ENCODE measurements at places on chromosomes 3 and 15.

- DNase-seq = no peak
Measured at GRCh38 chr3:14474363-14475081, 65.6 kb downstream of the GRIP2 start.

DNA sequence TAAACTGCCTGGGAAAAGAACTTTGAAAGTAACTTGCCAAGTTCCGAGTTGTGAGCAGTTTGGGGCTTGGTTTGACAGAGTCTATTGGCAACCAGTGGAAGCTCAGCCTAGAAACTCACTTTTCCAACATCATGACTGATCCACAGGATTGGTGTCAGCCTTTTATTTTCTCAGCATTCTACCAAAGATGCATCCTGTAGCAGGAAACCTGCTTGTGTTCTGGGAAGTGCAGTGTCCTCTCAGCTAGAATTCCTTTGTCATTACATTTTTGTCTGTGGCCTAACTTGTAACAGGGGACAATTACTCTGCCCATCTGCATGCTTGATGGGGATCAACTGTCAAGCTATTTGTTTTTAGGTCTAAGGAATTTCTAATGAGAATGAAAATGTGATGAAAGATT lies 116.7 kb upstream of the LMOD3 start:
- no peak for DNase-seq

GRCh38 chr3:70010346-70010745 lies 10.8 kb downstream of the SAMMSON start:
- no peak for DNase-seq

GRCh38 chr3:14900881-14901873 lies 46.2 kb upstream of the NR2C2 start:
- DNase-seq = no peak

DNA sequence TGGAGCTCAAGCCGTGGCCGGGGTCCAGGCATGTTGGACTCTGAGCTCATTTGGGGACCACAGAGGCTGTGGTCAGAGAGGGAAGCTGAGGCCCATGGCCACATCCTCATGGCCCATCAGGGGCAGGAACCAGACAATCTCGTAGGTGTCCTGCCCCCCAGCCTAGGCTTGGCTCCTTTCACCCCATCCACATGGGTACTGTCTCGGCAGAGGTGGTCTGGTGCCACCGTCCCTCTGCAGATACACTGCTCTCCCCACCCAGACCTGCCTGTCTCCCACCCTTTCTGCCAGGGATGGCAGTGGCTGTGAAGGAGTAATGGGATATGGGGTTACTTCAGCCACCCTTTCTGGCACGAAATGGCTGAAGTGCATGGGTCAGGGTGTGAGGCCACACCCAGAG lies 7.9 kb downstream of the PRSS50 start:
- no peak for DNase-seq

DNA sequence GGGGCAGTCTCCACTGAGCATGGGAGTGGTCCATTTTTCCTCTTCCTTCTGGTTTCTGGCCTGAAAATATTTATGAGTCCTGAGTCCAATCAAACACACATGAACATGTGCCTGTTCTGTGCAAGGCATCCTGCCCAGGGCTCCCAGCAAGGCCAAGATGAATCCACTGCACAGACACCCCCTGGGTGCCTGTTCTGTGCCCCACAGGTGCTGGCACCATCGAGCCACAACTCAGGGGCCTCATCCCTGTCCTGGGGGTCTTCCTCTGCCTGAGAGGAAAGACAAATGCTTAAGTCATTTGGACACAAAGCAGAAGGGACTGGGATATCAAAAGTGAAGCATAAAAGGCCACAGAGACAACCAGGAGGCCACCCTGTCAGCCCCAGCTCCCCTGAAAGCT lies 87.4 kb upstream of the IQSEC1 start:
- no peak for DNase-seq

DNA sequence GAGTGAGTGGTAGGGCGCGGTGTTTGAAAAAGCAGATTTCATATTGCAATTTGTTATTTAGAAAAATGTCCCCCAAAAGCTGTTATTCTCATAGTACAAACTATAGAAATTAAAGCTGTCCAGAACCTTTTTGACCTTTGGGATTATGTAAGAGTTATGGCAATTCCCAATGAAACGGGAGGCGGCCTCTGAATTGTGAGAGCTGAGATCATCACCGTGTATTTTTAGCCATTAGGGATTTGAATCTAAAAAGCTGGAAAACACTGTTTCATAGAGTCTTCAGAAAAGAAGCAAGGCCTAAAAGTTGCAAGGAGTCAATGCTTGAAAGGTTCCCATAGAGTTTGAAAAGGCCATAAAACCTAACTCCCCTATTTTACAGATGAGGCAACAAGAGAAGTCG lies 38.6 kb upstream of the SLC25A26 start:
- no peak for DNase-seq

DNA sequence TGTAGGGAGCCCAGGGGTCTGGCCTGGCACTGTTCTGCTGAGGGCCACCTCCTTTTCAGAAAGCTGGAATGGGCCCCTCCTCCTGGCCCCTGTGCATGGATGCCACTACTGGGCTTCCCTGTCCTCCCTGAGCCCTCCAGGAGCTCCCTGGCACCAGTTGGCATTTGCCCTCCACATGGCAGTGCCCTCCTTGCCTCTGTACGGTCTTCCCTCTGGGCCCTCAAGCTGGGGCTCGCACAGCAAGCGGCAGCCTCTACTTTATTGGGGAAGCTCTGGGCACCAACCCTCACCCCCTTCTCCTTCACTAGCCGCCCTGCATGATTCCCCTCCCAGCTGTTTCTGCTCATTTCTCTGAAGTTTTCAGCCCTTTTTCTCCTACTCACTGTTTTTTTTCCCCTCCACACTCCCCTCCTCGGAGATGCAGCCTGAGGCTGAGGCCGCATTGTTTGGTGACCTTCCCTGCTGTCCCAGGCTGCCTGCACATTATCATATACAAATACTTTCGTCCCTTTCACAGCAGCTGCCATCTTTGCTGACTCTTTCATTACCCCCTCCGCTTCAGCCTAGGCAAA lies 127.3 kb downstream of the EEFSEC start:
- no peak for DNase-seq

DNA sequence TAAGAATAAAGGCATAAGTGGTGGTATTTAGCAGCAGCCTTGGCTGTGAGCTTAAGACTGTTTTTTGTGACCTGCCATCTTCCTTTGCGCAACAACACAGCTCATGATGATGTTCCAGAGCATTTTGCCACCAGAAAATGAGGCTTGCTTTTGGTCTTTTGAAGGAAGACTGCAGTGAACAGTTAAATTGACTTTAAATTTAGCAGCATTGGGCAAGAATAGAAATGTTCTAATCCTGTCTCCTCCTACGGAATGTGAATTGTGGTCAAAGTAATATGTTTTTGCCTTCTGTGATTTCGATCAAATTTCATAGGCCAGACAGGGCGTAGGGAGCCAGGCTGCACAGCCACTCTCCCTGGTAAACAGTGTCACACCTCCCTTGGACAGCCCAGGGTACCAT lies 460.7 kb upstream of the RASGRP1 start:
- DNase-seq = no peak

GRCh38 chr15:101151288-101151687 lies 100.6 kb downstream of the CHSY1 start:
- no peak for DNase-seq

DNA sequence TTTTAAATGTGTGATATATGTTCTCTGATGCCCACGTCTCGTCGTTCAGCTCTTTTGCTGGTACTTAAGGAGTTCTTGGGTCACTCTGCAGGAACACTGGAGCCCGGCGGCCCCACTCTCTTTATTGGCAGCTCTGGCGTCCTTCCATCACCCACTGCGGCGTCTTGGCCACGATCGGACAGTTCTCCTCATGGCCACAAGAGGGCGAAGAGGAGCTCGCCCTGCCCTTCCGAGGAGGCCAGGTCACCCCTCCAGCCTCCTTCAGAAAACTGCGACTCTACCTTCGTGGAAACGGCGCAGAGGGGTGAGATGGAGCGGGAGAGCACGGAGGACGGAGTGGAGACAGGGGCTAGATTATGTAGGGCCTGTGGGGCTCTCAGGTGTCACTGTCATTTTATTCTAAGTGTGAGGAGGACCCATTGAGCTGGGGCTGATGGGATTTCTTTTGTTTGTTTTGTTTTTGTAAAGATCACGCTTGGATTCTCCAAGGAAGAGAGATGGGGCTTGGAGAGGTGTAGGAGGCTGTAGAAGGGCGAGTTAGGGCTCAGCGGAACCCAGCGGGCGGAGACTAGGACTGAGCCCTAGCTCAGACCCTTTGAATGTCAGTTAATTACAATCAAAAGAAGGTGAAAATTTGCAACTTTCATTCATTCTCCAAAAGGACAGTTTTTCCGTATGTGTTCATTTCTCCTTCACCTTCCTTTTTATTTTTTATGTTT lies 28.0 kb upstream of the GABRA5 start:
- no peak for DNase-seq

- no peak for DNase-seq
Measured at GRCh38 chr3:190825386-190826016, 37.0 kb downstream of the GMNC start.

GRCh38 chr3:10928961-10929471 lies 63.5 kb upstream of the SLC6A1 start:
- no peak for DNase-seq

DNA sequence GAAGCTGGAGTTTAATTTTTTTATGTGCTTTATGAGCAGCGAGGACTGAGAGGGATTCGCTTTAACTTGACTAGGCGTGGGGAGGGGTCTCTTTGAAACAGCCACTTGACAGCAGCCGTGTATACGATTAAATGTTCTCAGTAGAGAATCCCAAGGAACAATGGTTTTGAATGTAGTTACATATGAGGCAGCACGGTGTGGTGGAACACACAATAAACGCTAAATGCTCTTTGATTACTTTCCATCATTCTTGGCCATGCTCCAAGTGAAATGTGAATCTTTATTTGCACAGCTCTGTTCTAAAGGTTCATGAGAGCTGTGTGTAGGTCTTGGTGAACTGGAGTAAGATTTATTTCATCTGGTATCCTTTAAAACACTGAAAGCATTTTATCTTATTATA lies 251.4 kb upstream of the TGFBR2 start:
- no peak for DNase-seq

DNA sequence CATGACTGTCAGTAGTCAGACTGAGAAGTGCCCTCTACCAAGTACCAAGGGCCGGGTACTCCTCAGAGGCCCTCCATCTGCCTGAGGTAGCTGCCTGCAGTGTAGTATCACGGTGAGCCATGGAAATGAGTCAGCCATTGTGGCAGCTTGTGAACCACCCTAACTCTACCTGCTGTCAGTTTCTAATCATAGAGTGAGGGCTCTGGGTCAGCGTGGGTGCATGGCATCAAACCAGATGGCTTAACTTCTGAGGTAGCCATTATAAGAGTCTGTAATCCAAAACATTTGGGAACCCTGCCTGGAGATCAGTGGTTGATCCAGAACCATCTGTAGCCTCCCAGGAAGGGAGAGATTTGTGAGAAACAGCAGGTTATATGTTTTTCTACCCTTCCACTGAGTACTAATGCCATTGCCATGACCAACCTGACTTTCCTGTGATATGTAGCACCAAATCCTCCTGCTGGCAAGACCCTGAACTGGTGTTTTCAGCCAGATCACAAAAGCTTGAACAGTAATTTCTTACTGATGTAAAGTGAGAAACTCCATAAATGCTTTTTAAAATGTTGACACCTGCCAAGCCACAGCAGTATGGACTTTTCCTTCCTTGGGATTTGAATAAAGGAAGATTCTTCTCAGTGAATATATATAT lies 38.9 kb downstream of the ABHD2 start:
- DNase-seq = no peak

DNA sequence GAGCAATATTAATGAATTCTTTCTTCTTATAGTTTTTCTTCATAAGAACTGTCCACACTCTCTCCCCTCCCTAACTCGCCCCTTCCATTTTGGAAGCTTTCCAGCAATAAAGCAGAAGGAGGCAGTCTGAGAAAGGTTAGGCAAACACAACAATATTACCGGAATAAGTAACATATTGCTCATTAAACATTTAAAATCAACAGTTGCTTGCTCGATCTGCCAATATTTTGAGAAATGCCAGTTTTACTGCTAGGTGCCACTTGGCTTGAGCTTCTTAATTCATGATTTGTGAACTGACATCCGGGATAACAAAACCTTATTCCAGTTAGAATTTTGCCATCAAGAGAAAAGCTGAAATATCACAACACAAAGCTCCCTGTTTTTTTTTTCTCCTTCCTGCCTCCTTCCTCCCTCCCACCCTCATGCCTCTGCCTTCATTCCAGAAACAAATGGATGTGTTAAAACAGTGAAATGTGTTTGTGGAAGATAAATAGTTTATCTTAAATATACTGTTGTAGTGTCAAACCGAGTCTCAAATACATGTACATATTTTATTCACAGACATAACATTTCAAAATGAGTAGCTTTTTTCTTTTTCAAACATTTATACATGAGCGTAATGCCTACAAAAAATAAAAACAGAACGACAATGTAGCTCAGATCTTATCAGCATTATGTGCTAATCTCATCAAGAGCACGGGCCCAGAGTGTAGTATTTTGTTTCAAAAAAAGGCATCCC lies 253.7 kb downstream of the GAP43 start:
- DNase-seq = no peak

- no peak for DNase-seq
Measured at GRCh38 chr3:52076896-52077780, 20.8 kb upstream of the DUSP7 start.

DNA sequence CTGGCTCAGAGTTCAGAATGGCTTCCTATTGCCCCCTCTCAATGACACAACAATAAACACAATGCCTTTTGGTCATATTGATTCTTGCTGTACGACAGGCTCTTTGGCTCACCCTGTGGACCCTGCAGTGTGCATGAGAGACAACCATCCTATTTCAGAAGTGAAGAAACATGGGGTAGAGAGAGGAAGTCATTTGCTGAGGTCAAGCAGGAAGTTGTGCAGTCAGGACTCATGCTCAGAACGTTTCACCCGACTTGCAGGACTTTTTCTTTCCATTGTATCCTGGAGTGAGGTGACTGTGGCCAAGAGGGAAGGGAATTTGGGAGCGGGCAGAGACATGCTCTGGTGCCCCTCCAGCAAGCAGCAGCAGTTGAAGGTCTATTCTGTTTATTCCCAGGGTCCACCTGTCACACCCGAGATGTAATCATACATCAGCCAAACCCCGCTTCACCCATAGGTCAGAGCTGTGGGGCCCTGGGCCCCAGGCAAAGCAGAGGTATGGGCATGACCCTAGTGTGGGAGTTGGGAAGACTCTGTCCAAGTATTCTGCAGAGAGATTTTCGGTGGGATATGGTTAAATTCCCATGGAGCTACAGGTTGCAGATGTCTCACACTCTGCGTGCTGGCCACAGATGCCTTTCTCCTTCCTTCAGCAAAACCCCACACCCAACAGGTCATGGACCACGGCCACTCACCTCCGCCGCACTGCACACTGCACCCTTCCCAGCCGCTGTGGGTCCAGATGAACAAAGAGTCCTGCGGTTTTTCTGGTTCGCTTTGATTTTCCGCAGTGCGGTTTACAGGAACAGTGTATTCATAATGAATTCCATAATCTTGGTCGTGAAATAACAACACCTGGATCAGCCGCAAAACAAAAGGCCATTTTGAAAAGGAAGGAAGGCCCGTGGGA lies 290.6 kb downstream of the ADAMTS17 start:
- no peak for DNase-seq

- DNase-seq = no peak
Measured at GRCh38 chr3:4736284-4736861, 242.9 kb upstream of the BHLHE40 start.

DNA sequence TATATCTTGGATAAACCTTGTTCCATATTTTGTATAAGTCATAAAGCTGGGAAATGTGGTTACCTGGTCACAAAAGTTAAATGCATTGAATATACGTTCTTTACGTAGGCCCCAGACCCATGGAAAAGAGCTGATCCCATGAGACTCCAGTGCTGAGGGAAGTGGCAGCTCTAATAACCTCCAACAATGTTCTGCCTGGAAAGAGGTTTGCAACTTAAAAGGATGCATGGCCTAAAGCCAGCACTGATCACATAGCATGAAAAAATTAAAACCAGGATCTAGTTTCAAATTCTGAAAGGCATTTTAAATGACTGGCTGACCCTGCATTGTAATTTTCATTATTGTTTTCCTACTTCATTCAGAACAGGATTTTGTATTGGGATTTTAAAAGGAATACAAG lies 27.9 kb upstream of the STRIT1 start:
- DNase-seq = no peak

Data from stimulated activated CD4-positive, alpha-beta T cell treated with anti-CD3 and anti-CD28 coated beads, Interleukin-1b, Interleukin-23, amount 100 ng/mL, for 1 hour (primary cell).